ENCODE measurements at places on chromosomes 1 and 21.

DNA sequence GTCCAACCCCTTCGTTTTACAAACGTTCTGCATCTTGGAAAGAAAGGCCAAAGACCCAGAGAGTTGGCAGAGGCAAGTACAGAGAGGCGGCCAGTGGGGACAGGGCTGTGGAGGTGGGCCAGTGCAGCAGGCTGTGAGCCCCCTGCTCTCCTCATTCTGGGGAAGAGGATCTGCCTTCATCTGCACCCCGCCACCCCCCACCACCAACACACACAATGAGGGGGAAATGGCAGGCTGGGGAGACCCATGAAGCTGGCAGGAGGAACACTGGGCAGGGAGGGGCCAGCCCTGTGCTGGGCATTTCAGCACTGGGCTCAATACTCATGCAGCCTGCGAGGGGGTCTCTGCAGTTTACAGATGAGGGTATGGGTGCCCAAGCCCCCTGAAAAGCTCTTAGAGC is 14.6 kb downstream of the STMN1 start:
- no peak for DNase-seq

DNA sequence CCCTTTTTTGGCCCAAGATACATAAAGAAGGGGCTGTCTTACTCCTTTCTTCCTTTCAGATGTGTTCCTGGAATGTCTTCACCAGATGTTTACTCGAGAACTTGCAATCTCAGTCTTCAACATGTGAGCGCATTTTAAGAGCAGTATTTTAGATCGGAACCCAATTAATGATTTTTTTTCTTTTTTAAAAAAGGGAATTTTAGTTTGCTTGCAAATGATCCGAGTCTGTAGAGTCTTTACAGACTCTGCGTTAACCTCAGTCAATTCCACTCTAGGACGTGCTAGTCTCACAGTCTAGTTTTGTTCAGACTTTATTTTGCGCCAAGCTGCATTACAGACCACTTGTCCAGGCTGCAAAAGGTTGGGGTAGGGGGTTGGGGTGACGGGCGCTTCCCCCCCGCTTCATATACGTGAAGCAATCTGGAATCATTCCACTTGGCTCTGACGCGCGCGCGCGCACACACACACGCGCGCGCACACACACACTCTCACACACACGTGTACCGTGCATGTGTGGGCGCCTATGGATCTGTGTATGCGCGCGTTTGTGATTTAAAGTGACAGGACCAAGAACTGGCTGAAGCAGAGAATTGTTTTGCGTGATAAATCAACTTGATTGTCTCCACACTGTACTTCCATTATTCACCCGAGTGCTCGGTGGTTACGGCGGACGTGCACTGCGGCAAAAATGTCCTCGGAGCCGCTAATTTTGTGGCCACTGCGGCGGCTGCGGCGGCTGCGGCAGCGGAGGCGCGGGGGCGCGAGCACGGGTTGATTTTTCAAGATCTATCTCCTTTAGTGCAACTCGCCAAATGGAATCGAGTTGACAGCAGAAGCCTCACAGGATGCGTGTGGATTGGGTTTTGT is 25.6 kb upstream of the NFIA start:
- DNase-seq = no peak

GRCh38 chr1:26824731-26825130 is 1.8 kb upstream of the ZDHHC18 start:
- DNase-seq = no peak

DNA sequence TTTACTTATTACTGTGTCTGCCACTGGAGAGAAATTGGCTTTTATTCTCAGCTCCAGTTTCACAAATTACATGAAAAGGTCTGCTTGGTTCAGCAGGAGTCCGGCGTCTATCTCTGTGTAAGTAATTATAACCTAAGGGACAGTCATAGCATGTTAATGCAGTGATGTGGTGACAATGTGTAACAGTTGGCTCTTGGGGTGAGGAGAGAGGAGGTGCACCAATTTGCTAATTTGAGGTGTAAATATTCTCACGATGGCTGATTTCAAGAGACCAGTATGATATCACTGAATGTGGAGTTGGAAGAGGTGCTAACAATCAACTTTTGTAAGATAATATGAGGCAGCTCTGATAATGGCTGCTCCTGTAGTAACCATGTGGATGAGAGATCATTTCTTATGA is 86.1 kb downstream of the CTH start:
- DNase-seq = no peak

DNA sequence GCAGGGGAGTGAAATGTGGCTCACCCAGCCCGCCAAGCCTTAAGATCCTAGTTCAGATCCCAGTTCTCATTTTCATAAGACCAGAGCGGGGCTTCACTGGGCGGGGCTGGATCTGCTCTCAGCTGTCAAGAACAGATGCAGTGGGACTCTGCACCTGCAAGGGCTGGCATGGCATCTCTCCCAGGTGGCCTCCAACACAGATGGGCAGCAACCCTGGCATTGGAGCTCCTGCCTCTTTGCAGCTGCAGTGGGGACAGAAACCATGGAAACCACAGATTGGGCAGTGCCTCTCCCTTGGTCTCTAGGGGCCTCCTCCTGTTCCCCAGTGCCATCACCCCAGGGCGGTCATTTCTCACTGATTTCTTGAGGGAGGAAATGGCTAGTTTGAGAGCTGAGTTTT is 267.7 kb downstream of the PRDM2 start:
- DNase-seq = no peak

DNA sequence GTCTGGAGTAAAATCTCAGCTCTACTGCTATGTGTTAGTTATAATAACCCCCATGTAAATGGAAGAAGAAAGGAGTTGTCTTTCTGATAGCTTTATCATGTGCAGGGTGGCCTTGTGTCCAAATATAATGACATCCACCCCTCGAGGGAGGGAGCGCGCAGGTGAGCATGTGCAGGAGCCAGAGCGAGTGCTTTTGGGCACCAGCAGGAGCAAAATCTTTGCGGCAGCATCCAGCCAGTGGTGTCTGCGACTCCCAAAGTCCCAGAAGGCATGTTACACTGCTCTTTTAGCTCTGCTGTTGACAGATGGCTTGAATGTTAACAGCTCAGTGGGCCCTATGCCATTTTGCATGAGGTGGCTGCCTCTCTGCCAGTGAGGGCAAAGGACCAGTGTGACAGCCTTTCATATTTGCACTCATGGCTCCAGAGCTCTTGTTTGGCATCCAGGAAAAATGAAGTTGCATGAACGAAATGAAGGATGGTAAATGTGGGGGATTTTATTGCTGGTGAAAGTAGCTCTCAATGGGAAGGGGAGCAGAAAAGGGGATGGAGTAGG is 146.7 kb downstream of the HMCN1 start:
- DNase-seq = no peak

DNA sequence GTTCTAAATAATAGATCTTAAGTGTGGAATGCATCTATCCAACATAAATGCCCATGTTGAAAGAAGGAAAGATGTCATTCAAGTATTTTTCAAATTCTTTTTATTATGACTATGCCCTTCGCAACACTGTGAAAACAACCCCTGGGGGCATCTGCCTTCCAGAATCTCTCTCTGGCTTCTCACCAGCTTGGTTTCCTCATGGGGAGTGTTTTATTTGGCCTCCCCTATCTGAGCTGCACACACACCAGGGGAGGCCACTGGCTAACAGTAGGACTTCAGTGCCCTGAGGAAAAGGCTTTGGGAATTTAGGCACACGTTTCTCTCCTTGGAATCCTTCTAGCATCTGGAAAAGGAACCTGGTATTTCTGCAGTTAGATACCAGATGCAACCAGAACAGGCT is 130.6 kb downstream of the EDEM3 start:
- DNase-seq = no peak

GRCh38 chr1:24713176-24713575 is 32.1 kb upstream of the CLIC4 start:
- DNase-seq = no peak

GRCh38 chr1:206723805-206724472 is 39.2 kb downstream of the MAPKAPK2 start:
- no peak for DNase-seq

- no peak for DNase-seq
These were observed 97.2 kb downstream of the NAV1 start for GRCh38 chr1:201636097-201636496.

DNA sequence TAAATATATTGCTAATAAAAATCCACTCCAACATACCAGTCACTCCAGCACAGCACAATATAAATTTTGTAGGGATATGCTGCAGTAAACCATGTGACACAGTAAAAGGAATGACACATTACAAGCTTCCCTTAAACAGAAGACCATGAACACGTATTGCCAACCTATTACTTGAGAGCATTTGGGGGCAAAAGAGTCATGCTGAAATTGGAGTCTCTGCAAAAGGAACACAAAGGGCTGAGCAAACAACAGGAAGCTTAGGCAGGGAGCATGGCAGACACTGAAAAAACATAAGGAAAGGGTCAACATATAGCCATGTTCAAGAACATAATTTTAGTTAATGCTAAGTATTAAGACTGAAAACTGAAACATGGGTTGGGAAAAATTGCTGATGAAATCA is 214.5 kb downstream of the SMYD3 start:
- DNase-seq = no peak

DNA sequence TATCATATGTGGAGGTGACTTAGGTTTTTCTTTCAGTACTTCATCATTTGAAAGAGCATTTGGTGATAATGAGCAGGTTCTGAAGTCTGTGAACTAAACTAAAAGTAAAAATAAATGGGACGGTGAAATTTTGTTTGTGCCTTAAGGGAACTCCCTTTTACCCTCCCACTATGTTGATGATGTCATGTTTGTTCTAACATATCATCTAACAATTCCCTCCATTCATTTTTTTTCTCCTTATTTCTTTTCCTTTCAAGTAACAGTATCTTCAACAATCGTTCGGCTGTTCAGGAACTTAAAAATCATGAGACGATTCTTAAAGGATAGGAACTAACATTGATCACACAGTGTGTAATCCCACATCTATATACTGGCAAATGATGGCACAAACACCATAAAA is 30.0 kb upstream of the IRF2BP2 start:
- no peak for DNase-seq
